ENCODE measurements at places on chromosomes 11 and 22.

- DNase-seq, result no peak
Measured at GRCh38 chr11:57275582-57275981, 38.5 kb upstream of the APLNR start.

DNA sequence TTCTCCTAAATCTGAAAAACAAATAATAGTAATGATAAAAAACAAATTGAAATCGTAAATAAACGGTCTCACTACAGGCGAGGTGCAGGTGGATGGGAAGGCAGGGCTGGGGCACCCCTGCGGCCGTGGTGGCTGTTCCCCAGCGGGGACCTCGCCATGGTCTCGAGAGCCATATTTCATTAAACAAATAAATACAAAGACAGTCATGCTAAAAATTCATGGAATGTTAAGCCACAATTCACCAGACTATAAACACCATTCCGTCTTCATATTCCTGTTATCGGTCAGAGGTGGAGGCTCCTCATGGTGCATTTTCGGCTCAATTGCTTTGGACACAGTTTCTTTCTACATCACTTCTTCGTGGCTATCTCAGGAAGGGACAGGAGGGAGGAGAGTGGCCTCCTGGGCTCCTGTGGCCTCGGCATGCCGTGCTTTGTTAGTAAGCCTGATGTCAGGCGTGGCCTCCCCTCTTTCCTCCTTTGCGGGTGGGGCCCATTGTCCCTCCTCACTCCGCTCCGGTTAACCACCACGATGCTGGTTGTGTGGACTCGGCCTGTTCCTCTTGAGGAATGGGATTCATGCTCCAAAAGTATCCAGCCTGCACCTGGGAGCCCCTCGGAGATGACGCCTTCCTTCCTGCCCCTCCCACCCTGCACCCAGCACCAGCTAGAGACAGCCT, 16.1 kb upstream of the BRSK2 start:
- DNase-seq, result no peak

GRCh38 chr11:122656073-122656630, 630 bp downstream of the UBASH3B start:
- DNase-seq, result peak; percentile 40

DNA sequence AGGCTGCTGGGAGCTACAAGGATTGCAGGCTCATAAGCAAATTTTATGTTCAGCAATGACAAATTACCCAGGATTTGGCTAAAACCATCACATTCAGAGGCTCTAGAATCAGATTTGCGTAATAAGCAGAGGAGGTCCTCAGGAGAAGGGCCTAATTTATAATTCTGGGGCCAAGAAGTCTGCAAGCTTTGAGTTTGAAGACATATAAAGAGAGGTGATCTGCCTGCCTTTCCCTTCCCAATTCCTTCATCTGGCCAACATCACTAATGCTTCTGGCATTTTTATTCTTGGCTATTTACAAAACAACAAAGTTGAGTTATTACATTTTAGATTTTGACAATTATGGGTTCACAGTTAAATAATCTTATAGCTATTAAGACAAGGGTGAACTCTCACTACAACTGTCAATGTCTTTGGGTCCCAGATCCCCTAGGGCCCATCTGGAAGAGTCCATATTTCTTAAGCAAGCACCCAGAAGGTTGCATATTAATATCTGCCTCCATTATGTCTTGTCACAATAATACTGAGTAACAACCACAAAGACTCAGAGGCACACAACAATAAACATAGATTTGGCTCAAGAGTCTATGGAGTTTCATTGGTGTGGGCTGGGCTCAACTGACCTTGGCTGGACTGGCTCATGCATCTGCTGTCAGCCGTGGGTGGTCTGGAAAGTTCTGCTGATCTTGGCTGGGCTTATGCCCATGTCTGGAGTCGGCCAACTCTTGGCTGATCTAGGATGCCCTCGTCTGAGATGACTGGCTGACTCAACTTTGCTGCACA, 67.2 kb upstream of the CD82 start:
- DNase-seq, result no peak

DNA sequence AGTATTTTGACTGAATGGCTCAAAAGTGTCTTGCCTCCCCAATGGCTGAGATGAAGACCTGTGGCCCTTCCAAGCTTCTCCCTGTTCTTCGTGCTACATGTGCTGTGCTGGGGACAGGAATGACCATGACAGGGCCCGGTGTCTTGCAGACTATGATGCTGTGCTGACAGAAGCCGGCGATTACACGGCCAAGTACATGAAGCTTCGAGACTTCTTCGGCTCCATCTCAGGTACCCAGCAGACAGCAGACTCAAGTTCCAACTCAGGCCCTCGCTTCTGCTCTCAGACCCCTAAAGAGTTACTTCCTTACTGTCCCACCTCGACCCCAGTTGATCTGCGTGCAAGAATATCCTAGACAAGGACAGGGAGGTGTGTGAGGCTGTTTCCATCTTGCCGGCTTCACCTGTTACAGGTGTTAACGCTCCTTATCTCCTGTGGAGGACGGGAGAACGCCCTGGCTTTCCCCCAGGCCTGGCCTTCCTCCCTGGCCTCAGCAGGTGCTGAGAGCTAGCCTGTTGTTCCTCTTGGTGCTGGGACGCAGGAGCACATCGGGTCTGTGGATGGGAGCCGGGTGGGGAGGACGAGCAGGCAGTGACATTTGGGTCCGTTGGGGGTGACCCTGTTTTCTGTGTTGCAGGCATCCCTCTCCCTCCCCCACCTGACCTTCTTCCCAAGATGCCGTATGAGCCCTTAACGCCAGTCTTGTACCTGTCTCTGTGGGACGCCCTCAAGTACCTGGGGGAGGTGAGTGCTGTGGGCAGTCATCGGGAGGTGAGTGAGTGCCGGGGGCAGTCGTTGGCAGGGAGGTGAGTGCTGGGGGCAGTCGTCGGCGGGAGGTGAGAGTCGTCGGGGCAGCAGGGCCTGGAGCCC, 38.1 kb downstream of the GLB1L2 start:
- no peak for DNase-seq

DNA sequence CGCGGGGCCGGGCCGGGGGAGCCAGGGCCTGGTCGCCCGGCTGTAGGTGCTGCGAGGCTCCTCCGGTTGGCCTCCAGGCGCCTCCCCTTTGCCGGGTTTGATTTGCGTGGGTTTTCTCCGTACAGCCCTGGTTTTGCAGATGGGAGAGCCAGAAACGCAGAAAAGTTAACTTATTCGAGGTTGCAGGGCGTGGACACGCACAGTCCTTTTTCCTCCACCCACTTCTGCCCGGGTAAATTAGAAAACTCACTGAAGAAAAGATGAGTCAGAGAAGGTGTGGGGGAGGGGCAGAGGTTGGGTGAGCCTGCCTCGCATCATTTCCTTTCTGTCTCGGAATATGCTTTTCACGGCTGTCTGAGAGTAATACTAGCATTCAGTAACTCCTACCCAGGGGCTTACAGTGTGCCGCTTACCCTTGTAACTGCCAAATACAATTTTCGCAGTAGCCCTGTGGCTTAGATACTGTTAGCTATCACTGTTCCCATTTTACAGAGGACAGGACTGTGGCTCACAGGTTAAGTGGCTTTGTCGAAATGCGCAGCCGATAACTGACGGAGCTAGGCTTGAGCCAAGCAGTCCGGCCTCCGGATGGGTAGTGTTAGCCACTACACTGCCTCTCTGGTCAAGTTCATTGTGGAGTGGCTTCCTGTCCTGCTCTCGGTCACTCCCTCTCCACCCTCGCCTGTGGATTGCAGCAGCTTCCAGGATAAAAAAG, 812 bp downstream of the FADD start:
- DNase-seq, result no peak

- DNase-seq, result no peak
Measured at GRCh38 chr11:45930951-45931570, 8.6 kb downstream of the LARGE2 start.

GRCh38 chr11:91078221-91078620, 855.4 kb upstream of the CHORDC1 start:
- DNase-seq, result no peak

GRCh38 chr11:124669193-124669592, 4.3 kb downstream of the SIAE start:
- no peak for DNase-seq

DNA sequence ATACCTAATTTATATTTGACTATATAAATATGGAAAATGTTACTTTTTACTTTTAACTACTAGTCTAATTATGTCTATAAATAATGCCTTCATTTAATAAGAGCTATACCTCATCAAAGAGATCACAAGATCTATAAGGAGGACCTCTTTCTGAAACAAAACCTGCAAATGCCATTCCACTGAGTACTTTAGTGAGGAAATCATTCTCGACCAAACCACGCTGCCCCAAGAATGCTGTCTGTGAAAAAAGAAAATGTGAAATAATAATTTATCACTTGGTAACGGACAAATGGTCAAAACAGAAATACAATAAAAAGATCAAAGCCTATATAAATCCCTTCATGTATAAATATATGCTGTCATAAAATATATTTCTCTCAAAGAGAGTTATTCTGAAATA, 301.7 kb downstream of the SBF2 start:
- no peak for DNase-seq

- DNase-seq, result peak; percentile 86
Measured at GRCh38 chr11:7986768-7987559, at the start of gene EIF3F. TSS of gene EIF3F (plus strand) at chr11:7987337. CDS start at chr11:7987353, 16 bp downstream.

GRCh38 chr11:39860931-39861330, 1598.5 kb downstream of the LRRC4C start:
- DNase-seq, result no peak

DNA sequence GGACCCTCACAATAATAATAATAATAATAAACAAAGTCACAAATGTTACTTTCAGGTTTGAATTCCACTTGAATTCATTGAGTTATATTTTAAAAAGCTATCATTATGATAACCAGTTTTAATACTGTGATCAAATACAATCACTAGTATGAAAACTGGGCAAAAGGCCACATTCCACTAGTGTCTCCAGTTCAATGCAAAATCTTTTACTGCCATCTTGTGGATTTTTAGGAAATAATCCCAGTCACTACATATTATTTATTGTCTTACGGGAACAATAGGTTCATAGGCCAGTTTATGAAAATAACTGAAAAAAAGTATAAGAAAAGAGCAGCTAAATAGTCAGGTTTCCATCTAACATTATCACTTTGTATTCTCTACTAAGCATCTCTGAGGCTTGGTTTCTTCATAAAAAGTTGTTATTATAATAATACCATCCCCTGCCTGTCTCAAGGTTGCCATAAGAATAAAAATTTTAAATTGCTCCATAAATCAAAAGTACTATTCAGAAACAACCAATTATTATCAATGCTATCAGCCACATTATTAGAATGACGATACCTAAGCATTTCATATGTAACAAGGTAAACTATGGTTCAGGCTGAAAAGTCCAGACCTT, 533.9 kb upstream of the CCDC90B start:
- DNase-seq, result no peak

DNA sequence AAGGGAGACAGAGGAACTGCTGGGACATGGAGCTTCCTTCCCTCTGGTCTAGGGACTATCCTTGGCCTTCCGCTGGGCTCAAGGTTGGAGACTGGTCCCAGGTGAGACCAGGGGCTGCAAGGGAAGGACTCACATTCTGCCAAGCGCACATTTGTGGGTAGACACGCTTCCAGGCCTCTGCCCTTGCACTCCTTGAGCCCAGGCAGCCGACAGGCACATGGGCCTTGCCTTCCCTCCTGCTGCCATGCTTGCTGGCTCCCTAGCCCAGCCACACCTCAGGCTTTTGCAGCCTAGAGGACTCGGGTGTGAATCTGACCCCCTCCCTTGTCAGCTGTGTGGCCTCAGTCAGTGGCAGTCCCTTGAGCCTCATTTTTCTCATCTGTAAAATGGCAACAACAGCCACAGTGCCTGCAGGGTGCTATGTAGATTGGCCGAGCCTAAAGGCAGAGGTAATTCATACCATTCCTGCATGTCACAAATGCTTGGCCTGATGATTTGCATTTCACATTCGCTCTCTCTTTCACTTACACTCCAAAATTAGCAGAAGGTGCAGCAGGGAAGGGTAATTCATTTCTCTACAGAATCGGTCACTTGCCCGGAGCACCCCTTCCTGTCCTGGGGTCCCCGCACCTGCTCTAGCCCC, 57.6 kb upstream of the NECTIN1 start:
- DNase-seq, result no peak

Measured in anterior cingulate cortex (tissue), 58 donors.